ENCODE measurements at places on chromosomes 16 and 17. TPM values are rescaled to one million over a fixed set of nuclear protein-coding genes. Genes with fewer than 3 reads are reported as not detected.

Gene FBXW10B
- polyA plus RNA-seq, result not detected

Gene RABEP1
- 32.7 TPM for polyA plus RNA-seq

Gene PRAC1
- not detected for polyA plus RNA-seq

Gene SLC35G6
- not detected for polyA plus RNA-seq

Gene DOC2A
- polyA plus RNA-seq, result not detected

Gene IL17C
- polyA plus RNA-seq, result 0.16 TPM

Gene HOXB1
- not detected for polyA plus RNA-seq

Gene SEBOX
- not detected for polyA plus RNA-seq

Gene CCR7
- polyA plus RNA-seq, result 897 TPM

Gene ABCC11
- polyA plus RNA-seq, result 0.05 TPM

Gene KPNB1
- polyA plus RNA-seq, result 32.2 TPM

Gene SSTR5
- polyA plus RNA-seq, result not detected

Gene IFI35
- 49.8 TPM for polyA plus RNA-seq

Gene CD300H
- not detected for polyA plus RNA-seq

Gene VTN
- not detected for polyA plus RNA-seq

Gene ASIC2
- polyA plus RNA-seq, result not detected

Gene SCIMP
- polyA plus RNA-seq, result 0.72 TPM

Gene KRTAP17-1
- not detected for polyA plus RNA-seq

Gene UTP18
- 54.4 TPM for polyA plus RNA-seq

Gene UMOD
- polyA plus RNA-seq, result not detected

Gene HOXB9
- 0.13 TPM for polyA plus RNA-seq

Gene FBXW10
- not detected for polyA plus RNA-seq

Gene HOXB13
- not detected for polyA plus RNA-seq

Gene EZH1
- 44.6 TPM for polyA plus RNA-seq

Gene RTN4RL1
- polyA plus RNA-seq, result 0.35 TPM

All from naive thymus-derived CD8-positive, alpha-beta T cell (primary cell).